ENCODE measurements at places on chromosomes 2 and 18.

DNA sequence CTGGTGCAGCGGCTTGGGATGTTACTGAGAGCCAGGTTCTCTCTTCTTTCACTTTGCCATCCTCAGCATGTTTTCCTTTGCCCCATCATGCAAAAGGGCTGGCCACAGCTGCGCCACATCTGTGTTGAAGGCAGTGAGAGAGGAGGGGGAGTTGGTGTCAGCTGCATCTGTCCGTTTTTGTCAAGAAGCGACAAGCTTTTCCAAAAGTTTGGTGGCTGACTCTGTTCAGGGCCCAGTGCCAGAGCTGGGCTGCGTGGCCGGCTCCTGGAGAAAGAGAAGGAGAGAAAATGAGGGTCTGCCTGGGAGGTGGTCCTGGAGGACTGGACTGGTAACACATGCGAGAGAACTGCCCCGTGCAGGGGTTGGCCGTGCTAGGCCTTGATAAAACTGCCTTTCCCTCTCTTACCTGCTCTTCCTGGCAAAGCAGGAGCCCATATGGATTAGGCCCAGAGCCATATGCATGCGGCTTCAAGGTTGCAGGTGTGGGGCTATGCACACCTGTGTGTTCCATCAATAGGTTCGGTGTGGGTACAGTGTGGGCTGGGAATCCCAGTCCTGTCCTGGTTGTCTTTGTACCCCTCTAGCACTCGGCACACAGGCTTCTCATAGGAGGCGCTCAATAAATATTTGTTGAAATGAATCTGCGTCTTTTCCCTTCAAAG, 9.0 kb downstream of the RNF144A start:
- DNase-seq: no peak

DNA sequence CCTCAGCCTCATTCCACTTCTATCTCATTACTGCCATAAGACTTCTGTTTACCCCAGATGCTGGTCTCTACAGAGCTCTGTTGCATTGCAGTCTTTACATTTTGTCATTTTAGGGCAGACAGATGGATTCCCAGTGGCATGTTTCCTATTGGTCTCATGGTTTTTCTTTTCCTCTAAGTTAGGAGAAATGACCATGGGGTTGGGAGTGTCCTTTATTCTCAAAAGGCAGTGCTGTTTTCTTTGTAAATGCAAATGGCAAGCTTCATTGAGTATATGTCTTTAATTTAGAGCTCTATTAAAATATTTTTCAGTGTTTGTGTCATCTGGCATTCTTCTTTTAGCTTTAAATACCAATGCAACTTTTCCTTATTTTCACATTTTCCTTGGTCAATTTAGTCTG, 57.0 kb downstream of the MSTN start:
- no peak for DNase-seq

DNA sequence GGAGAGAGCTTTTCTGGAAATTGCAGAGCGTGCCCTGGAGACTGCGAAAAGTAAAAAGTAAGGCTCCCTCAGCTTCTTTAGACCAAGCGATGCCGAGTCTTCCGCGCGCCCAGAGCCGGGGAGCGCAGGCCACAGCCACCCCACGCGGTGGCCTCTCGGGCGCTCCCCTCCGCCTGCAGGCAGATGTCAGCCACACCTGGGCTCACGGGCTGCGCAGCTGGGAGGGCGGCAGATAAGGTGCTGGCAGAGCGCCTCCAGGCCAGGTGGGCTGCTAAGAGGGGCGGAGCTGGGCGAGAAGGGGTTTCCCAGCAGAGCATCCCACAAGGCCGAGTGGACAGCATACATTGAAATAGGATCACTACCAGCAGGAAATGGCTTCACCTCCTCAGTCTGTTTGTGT, 81.7 kb downstream of the ARHGEF4 start:
- peak; percentile 53 for DNase-seq

- DNase-seq: peak; percentile 66
Observed at GRCh38 chr2:118859157-118859770, 11.8 kb upstream of the EN1 start.

GRCh38 chr18:44837482-44838180, 156.9 kb downstream of the SETBP1 start:
- no peak for DNase-seq

- no peak for DNase-seq
Observed at GRCh38 chr2:180446492-180446891, 439.4 kb upstream of the CWC22 start.

DNA sequence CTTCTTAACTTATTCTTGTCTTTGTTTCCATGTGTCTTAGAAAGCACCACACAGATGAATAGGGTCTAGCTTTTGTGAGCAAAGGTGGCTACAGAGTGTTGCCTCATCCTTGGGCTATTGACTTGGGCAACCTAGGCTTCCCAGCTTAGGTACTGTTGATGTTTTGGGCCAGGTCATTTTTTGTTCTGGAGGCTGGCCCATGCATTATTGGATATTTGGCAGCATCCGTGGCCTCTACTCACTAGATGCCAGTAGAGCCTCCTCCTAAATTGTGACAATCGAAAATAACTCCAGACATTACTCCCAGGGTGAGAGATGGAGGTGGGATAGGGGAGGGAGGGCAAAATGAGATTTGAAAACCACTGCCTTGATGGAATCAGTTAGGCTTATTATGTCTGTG, 127.3 kb upstream of the EPC2 start:
- DNase-seq: no peak

DNA sequence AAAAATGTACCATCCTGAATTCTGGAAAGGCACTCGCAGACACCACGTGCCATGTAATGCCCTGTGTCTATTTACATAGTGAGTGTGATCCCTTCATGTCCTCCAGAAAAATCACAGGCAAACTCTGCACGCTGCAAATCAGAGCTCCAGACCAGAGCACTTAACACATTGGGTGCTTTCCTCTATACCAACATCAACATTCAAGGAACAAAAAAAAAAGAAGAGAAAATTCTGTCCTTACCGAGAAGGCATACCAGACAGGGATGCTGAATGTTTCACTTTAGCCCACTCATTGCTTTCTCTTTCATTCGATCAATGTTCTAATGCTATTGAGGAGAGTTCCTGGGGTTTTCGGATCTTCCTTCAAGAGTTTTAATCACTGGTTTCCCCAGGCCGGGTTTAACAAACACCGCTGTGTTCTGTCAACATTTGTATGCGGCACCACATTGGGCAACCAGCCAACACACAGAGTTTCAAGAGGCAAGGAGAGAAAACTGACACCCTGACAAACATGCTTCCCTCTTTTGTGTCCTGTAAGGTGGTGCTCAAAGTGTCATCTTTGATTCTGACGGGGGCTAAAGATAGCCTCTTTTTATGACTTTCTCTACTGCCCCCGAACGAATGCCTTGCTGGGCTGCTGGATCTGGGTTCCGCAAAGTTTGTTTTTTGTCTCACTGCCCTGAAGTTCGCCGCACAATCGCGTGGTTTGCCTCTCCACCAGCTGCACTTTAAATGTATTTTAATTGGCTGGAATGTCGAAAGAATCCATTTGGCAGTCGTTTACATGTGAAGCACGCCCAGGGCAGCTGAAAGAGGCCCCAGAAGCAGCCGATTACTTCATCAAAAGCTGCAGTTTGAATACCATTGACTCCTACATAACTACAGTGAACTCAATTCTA, 106.4 kb upstream of the NCKAP5 start:
- DNase-seq: peak; percentile 43

- no peak for DNase-seq
Observed at GRCh38 chr2:171128461-171128860, 32.2 kb downstream of the TLK1 start.

- DNase-seq: no peak
Observed at GRCh38 chr18:64132871-64133270, 16.0 kb downstream of the LINC00305 start.

GRCh38 chr2:197079832-197080555, 153.5 kb upstream of the PGAP1 start:
- DNase-seq: no peak
